ENCODE measurements at places on chromosomes 5 and 9. TPM values are rescaled to one million over a fixed set of nuclear protein-coding genes. Genes with fewer than 3 reads are reported as not detected.

The GLRA1 gene
- total RNA-seq = not detected

GRCh38 chr9:136578915-136579649 lies 33.2 kb upstream of the NOTCH1 start:
- DNase-seq = no peak
- H3K27me3 ChIP-seq = no peaks in the 10 kb centered on the region
- no peak overlapping the region for H3K4me3 ChIP-seq

GRCh38 chr9:81318571-81318970 lies 370.8 kb downstream of the TLE1 start:
- H3K27ac ChIP-seq = no peak overlapping the region
- DNase-seq = no peak
- no peak overlapping the region for H3K4me3 ChIP-seq
- no peaks in the 10 kb centered on the region for H3K36me3 ChIP-seq
- no peaks in the 10 kb centered on the region for H3K27me3 ChIP-seq
- no peaks in the 10 kb centered on the region for H3K4me1 ChIP-seq

GRCh38 chr5:144203750-144204596 lies 33.3 kb downstream of the KCTD16 start:
- no peak for DNase-seq
- no peak overlapping the region for H3K4me3 ChIP-seq
- peaks cover 21% of the 10 kb centered on the region for H3K27me3 ChIP-seq
- H3K36me3 ChIP-seq = no peaks in the 10 kb centered on the region
- H3K27ac ChIP-seq = no peak overlapping the region

GRCh38 chr5:74589204-74590056 lies 51.1 kb downstream of the ENC1 start:
- no peaks in the 10 kb centered on the region for H3K36me3 ChIP-seq
- H3K27ac ChIP-seq = no peak overlapping the region
- H3K4me1 ChIP-seq = no peaks in the 10 kb centered on the region
- no peak for DNase-seq

GRCh38 chr5:53037141-53037859 lies 48.1 kb downstream of the ITGA2 start:
- H3K27ac ChIP-seq = no peak overlapping the region
- H3K27me3 ChIP-seq = no peaks in the 10 kb centered on the region
- no peaks in the 10 kb centered on the region for H3K36me3 ChIP-seq
- H3K4me1 ChIP-seq = no peaks in the 10 kb centered on the region
- H3K4me3 ChIP-seq = no peak overlapping the region

DNA sequence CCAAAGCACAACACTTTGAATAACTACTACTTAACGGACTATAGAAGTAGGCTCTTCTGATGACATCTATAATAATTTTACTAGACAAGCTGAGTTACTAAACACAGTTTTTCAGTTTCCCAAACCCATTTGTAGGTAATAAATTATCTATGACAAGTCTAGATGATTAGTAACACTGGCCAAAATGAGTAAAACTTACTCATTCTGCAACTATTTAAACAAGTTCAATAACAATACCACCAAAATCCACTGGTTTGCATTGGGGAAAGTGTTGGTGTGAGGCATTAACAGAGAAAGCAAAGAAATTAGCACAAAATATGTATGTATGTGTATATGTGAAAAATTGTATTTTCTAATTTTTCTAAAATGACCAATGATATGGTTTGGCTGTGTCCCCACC lies 119.3 kb downstream of the NR2F1-AS1 start:
- no peak overlapping the region for H3K27ac ChIP-seq
- H3K27me3 ChIP-seq = no peaks in the 10 kb centered on the region
- DNase-seq = no peak
- H3K4me1 ChIP-seq = no peaks in the 10 kb centered on the region

- H3K27ac ChIP-seq = no peak overlapping the region
- H3K4me1 ChIP-seq = no peaks in the 10 kb centered on the region
- no peak overlapping the region for H3K4me3 ChIP-seq
- no peaks in the 10 kb centered on the region for H3K36me3 ChIP-seq
- DNase-seq = no peak
- H3K27me3 ChIP-seq = no peaks in the 10 kb centered on the region
These were observed 59.8 kb downstream of the ARHGEF37 start for GRCh38 chr5:149641000-149641576.

The TMOD1 gene
- 3.2 TPM for total RNA-seq
